ENCODE measurements at places on chromosomes 12 and 14.

DNA sequence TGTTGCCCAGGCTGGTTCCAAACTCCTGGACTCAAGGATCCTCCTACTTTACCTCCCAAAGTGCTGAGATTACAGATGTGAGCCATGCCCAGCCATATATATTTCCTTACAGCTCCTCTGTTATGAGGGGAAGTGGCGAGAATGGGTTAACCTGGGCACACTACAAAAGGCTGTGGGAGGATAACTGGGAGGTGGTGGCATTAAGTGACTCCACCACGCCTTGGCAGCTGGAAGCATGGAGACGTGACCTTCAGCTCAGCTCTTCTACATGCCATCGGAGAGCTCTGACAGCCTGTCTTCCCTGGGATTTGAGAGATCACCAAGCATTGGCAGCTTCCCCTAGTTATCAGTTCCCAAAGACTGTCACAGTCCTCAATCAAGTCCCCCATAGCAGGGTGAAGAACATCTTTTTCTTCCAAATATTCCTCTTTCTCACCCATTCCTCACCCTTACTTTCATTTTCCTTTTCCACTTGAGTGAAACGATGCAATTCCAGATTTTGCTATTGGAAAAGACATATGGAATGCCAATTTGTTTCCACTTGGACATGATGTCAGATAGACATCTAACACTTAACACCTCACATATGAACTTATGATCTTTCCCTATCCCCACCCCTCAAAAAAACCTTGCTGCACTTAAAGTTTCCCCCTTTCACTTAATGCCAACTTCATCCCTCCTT, 48.5 kb downstream of the PHLDA1 start:
- no peak for DNase-seq

DNA sequence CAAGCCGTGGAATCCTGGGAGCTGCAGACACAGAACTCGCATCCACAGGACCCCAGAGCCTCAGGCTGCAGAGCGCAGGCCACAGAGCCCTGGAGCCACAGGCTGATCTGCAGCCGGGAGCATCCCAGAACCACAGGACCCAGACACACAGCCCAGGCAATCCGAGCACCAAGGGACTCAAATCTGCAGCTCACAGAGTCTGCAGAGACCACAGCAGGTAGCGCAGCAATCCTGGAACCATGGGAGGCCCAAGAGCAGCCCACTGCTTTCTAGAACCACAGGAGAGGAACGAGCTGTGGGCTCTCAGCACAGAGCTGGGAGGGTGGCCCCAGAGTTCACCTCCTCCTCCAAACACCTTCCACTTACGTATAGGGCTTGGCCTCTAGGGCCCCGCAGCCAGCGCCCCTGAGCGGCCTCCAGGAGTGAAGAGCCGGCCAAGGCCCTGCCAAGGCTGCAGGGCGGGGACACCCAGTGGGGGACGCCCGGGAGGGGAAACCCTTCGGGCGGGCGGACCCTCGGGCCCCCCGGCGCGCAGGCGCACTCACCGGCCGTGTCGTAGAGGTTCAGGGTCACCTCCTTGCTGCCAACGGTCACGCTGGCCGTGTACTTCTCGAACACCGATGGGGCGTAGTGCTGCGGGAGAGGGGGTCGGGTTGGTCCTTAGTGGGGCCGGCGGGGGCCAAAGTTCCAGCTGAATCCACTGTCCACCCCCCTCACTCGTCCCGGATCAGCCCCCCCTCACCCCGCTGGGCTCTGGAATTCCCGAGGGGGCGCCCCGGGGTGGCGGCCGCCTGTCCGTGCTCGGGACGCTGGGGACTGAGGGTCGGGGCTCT, 665 bp downstream of the RHOF start:
- DNase-seq, result no peak

GRCh38 chr12:116603546-116604177, 44.5 kb downstream of the MAP1LC3B2 start:
- no peak for DNase-seq

- DNase-seq, result no peak
These were observed 43.3 kb downstream of the GIT2 start for GRCh38 chr12:109952873-109953272.

- DNase-seq, result no peak
These were observed 29.1 kb downstream of the PLEKHH1 start for GRCh38 chr14:67562025-67562775.

DNA sequence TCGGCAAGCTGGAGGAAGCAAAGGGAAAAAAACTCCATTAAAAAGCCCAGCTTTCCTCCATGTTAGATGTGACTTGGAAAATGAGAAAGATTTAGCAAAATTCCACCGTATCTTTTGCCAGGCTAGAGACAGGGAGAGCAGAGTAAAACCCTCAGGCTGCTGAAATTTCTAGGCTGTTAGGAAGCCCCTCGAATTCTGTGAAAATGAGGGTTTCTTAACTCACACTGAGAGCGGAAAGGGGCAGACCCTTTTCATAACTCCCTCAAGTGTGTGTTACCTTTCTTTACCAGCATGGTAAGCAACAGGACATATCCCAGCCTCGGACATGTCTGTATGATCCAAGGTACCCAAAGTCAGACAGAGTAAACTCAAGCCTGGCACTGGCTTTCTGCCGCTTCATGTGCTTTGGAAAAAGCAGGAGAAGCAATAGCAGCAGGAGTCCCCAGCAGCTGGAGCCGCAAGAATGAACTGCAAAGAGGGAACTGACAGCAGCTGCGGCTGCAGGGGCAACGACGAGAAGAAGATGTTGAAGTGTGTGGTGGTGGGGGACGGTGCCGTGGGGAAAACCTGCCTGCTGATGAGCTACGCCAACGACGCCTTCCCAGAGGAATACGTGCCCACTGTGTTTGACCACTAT, at the start of gene RHOJ:
Gene RHOJ (plus strand): TSS at position 37 of the 637 bp plus-strand sequence. CDS start 427 bp downstream, at position 464.
- DNase-seq, result no peak

GRCh38 chr12:29869946-29870345, 86.2 kb upstream of the TMTC1 start:
- DNase-seq, result no peak

GRCh38 chr14:73751157-73751691, 37.0 kb upstream of the PNMA1 start:
- no peak for DNase-seq

- no peak for DNase-seq
These were observed 190.7 kb upstream of the PPFIA2 start for GRCh38 chr12:81949841-81950308.

DNA sequence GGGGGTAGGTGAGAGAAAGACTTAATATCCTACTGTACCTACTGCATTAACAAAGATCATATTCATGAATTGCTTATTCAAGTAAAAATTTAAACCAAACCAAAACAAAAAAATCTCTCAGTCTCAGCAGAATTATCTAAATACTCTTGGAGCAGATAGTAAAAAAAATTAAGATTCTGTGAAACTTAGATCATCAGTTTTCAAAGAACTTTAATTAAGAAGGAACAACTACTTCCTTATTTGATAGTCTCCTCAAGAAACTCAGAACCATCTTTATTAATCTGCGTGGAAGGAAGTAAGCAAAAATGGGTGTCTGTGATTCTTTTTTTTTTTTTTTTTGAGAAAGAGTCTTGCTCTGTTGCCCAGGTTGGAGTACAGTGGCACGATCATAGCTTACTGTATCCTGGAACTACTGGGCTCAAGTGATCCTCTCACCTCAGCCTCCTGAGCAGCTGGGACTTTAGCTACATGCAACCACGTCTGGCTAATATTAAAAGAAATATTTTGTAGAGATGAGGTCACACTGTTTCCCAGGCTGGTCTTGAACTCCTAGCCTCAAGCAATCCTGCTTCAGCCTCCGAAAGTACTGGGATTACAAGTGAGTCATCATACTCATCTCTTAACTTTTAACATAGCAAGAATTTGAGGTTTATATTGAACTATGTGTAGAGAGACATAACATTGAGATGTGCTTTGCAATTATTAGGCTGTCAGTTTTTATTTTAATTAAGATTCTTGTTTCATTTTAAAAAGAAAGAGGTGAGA, 37.4 kb downstream of the GAS2L3 start:
- DNase-seq, result no peak

DNA sequence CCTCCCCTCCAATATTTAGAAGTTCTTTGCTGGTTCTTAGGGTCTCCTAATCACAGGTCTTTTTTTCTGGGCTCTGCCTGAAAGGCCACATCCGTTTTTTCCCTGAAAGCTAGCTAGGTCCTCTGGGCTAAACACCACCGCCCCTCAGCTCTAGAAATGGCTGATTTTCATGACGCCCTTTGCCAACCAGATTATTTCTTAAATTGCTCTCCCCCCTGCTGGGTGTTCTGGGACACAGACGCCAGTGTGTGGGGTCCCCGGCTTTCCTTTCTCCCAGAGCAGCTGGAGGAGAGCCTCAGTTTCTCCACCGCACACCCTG, 45.3 kb upstream of the ATP23 start:
- DNase-seq, result no peak

GRCh38 chr14:43894534-43894933, 612.5 kb downstream of the FSCB start:
- no peak for DNase-seq

- no peak for DNase-seq
These were observed 255.0 kb downstream of the AKAP6 start for GRCh38 chr14:32584079-32584478.

DNA sequence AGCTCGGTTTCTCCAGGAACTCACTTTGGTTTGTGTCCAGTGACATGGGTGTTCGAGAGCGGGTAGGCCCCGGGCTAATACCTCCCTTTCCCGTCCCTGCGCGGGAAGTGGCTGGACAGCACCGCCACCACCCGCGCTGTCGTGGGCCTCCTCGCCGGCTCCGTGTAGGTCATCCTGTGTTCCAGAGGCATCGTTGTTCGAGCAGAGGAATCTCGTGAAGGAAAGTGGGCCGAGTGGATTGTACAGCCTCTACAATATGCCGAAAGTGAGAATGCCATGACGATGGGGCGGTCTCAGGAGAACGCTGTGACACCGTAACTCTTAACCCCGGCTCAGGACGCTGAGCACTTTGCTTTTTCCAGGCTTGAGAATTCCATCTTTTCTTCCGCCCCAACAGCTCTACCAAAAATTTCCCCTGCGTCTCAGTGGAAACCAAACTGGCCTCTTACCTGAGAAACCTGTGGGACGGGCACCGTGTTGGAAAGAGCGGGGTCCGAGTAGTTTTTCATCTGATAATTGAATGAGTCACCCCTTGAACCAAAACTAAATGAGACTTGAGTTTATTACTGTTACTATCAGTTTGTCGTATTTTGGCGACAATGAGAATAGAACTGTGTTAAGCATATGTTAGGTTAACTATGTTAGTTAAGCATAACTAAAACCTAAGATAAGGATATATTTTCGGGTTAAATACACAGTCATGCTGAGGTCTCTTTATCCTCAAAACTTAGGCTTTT, 510 bp downstream of the EIF2S1 start:
- no peak for DNase-seq

GRCh38 chr12:64407342-64408223, 3.4 kb downstream of the XPOT start:
- DNase-seq, result no peak

Data from coronary artery (tissue), 2 donors.